ENCODE measurements at places on chromosomes 5 and 9.

- DNase-seq, result no peak
Observed at GRCh38 chr9:109317979-109318741, 2.7 kb downstream of the EPB41L4B start.

- DNase-seq, result no peak
Observed at GRCh38 chr9:15156241-15156640, 150.8 kb downstream of the TTC39B start.

- DNase-seq, result no peak
Observed at GRCh38 chr5:142971303-142972013, 201.3 kb downstream of the ARHGAP26 start.

GRCh38 chr9:32742296-32742695 is 41.0 kb upstream of the TMEM215 start:
- no peak for DNase-seq

- no peak for DNase-seq
Observed at GRCh38 chr5:179405054-179405416, 59.8 kb upstream of the ADAMTS2 start.

GRCh38 chr5:37283214-37283820 is 34.1 kb upstream of the CPLANE1 start:
- no peak for DNase-seq

- no peak for DNase-seq
Observed at GRCh38 chr9:89647366-89648128, 42.7 kb downstream of the GADD45G start.

GRCh38 chr5:180212363-180213255 is 3.6 kb upstream of the RASGEF1C start:
- DNase-seq, result no peak

- no peak for DNase-seq
Observed at GRCh38 chr5:95638632-95639031, 7.9 kb upstream of the RFESD start.

DNA sequence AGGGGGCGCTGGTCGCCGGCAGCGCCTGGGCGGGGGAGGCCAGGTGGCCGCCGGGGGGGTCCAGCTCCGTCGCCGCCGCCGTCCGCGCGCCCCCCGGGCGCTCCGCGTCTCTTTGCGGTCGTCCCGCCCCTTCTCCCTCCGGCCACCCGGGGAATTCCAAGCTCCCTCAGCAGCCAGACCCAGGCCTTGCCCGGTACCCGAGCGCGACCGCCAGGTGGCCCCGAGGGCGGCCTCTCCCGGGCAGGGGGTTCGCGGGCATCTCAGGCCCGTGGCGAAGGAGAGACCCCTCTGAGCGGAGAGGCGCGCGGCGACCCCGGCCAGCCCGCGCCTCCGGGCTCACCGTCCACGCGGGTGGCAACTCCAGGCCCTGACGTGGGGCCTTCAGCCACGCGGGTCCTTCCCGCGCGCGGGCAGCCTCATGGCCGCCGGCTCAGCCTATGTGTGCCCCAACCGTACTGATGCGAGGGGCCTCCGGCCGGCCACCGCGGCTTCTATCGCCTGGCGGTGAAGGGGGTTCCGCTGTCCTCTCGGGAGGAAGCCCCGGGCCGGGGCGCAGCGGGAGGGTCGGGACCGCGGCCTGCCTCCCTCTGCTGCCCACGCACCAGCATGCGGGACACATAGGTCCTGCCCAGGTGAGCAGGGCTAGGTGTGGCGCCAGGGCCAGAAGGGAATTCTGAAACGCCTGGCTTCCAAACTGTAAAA is 529 bp upstream of the NRARP start:
- no peak for DNase-seq

DNA sequence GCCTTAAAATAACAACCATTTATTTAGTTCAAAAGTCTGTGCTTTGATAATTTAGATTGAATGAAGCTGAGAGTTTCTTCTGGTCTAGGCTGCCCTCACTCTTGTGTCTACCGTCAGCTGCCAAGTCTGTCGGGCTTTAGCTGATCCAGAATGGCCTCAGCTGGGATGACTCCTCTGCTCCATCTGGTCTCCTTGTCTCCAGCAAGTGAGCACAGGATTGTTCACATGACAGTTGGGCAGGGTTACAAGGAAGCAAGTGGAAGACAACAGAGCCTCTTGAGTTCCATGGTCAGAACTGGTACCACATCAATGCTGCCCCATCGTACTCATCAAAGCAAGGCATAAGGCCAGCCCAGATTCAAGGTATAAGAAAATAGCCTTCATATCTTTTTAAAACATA is 9.0 kb downstream of the HTR1A start:
- DNase-seq, result no peak

DNA sequence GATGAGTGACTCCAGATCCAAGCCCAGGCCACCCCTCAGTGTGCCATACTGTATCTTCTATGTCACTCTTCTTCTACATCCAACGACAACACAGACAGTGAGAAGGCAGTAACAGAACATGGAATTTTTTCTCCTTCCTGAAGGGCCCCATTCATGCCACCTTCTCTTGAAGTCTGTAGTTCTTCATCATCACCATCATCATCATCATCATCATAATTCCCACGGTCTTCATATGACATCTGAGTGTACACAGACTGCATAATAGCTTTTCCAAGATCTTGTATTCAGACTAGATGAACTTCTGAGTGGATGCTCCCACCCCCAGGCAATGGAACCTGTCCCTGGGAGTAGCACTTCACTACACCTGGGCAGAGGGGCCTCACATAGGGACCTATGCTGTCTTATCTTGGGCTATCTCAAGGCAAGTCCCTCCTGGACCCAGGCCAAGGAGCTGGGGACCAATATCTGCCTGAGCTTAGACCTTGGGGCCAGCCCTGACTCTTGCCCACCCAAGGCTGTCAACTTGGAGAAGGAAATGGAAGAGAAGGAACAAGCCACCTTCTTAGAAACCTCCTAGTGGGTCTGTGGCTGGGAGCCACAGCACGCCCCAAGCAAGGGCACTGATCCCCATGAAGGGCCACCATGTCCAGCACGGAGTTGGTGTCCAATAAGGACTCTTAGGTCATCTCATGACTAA is 159.1 kb downstream of the FSTL4 start:
- DNase-seq, result no peak

DNA sequence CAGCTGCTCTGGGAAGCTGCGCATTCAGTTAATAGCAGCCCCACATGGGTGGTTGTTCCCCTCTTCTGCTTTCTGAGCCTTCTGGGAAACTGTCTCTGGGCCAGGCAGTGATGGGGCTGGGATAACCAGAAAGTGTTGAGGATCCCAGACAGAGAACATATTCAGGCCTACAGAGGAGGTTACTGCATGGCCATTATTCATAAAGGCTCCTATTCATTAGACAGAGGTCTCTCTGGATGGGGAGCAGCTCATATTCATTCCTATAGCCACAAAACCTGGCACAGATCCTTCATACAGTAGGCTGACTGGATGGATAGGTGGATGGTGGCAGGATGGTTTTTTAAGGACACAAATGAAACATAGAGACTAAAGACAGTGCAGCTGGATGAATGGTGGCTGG is 76.3 kb downstream of the HSPA4 start:
- no peak for DNase-seq

DNA sequence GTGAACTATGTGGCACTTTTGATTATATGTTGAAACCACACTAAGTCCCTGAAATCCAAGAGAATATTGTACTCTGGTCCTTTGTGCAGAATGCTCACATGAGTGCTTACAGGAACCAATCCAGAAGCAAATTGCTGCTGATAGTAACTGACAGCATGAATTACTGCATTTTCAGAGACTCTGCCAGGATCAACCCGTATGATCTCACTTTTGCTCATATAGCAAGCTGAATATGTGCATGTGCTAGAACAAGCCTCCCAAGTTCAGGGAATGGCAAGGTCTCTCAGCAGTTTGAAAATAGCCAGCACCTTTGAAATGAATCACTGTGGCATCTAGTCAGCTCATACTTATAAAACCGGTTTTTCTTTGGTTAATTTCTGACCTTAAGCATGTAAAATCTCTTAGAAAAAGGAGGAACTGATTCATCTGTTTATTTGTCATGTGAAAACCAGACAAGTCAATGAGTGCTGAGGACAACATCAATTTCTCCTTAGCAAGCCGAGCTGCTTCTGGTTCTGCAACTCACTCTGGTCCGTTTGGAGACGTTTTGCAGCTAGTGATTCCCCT is 215.7 kb upstream of the ELL2 start:
- no peak for DNase-seq

- no peak for DNase-seq
Observed at GRCh38 chr5:143119291-143119769, 284.2 kb downstream of the NR3C1 start.

DNA sequence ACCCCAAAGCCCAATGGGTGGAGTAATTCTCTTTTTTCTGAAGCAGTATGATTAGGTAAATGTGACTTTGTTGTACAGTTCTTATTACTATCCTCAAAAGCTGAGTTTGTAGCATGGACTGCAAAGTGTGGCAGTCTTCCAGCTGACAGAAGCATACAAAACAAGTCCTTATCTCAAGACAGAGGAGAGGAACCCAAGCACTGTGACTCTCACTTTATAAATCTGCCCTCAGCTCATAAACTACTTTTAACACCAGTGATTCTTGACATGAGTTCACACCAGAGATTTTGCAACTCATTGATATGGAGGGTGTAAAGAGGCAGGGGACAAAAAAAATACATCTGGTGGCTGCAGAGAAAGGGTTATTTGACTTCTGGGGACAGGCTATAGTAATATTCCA is 251.6 kb downstream of the NTRK2 start:
- DNase-seq, result no peak

DNA sequence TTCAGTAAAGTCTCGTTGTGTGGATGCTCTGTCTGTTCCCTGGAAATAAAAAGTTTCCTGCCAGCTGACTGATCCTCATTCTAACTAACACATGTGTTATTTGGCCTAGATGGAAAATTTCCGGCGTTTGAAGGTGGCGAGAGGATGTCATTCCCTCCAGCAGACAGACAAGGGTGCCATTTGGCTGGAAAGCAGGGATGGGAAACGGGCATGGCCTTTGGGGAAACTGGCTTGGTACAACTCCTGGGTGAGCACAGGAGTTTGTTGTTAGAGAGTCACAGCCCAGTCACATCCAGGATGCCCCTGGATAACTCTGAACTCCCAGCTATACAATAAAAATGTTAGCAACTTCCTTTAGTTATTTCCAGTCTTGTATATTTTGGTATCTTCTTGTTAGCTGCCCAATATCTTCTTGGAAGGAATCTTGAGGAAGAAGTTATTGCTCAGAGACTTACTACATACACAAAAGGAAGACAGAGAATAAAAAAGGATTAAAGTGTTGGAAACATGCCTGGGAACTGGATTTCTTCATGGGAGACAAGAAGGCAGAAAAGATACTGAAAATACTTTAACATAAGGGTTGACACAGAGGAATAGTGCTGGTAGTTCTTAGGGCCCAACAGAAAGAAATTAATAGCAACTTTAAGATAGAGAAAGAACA is 41.9 kb downstream of the TEK start:
- DNase-seq, result no peak

DNA sequence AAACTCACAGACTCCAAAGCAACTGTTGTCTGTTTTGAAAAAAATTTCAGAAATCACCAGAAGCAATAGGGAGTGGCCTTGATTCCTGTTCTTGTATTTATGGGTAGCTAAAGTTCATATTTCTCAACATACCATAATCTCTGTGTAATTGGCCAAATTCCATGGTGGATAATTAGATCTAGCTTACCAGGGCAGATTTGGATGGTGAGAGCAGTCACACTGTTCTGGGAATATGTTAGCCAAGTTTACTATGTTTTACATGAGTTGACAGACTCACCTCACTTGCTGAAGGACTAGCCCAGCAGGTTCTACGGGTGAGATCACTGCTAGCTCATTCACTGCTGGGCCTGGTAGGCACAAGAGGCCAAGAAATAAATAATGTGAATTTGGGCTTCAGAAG is 32.7 kb upstream of the CDKN2B start:
- DNase-seq, result no peak

GRCh38 chr5:147554261-147554817 is 44.5 kb upstream of the DPYSL3 start:
- no peak for DNase-seq

DNA sequence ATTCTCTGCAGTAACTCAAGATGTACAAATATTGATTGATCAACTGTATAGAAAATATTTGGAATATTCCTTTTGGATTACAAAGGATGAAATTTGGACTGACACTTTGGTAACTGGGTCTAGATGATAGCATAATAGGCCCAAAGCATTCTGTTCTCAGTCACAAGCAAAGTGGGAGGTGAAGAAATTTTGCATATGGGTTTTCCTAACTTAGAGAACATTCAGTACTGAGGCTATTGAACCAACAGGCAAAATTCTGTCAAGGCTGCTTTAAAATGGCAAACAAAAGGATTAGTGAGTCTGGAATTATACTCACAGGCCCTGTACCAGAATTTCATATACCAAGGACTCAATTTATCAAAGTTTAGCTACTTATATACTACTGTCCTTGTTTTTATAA is 1020.6 kb downstream of the TLE4 start:
- DNase-seq, result no peak

GRCh38 chr9:120474591-120475243 is 105.2 kb downstream of the CDK5RAP2 start:
- DNase-seq, result no peak

GRCh38 chr5:180289433-180289832 is 2.5 kb downstream of the MAPK9 start:
- DNase-seq, result no peak

- no peak for DNase-seq
Observed at GRCh38 chr9:137813651-137814415, 63.7 kb upstream of the CACNA1B start.

DNA sequence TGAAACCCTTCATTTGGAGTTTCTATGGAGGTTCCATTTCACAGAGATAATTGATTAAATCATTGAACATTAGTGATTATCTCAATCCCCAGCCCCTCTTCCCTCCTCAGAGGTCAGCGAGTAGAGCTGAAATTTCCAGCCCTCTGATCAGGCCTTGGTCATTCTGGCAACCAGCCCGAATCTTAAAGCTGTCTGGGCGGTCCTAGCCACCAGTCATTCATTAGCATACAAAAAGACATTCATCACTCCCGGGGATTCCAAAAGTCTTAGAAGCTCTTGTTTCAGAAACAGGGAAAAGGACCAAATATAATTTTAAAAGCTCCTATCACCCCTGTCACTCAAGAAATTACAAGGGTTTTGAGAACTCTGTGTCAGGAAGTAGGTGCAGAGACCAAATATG is 41.3 kb downstream of the ZNF474 start:
- DNase-seq, result no peak
